Activated T-cell treated with anti-CD3 and anti-CD28 coated beads for 48 hours (primary cell): ENCODE measurements at places on chromosomes 2 and 18.

GRCh38 chr18:55416791-55417190 lies 171.2 kb downstream of the TCF4 start:
- DNase-seq: no peak

DNA sequence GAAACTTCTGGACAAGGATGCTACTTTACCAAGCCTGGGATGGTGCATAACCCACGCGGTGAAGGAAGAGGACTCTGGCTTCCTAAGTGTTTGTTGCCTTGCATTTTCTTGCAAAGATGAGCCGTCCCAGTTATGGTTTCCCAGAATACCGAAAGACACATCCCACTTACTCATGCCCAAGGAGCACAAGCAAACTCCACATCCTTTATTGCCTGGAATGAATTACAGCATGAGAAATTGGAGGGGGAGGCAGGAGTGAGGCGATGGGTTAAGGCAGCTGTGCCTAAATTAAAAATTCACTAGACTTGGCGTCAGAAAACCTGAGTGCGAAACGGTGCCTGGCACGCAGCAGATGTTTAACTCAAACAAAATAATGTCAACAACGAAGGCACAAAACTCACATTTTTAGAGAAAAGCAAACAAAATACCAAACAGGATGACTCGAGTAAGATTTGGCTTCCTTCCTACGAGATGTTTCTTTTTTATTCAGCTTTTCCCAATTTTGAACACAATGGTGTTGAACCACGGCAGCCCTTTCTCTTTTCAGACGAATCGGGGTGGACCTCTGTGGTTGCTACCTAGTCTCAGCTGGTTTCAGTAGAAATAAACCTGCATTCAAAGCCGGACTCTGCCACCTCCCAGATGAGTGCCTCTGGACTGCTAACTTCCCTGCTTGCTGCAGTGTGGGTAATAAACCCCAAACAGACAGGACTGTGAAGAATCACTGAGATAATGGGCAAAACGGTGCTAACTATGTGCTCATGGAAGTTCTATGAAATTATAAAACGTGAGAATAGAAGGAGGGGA lies 100.3 kb upstream of the NCK2 start:
- no peak for DNase-seq

GRCh38 chr2:108942888-108943287 lies 46.1 kb downstream of the EDAR start:
- DNase-seq: no peak

DNA sequence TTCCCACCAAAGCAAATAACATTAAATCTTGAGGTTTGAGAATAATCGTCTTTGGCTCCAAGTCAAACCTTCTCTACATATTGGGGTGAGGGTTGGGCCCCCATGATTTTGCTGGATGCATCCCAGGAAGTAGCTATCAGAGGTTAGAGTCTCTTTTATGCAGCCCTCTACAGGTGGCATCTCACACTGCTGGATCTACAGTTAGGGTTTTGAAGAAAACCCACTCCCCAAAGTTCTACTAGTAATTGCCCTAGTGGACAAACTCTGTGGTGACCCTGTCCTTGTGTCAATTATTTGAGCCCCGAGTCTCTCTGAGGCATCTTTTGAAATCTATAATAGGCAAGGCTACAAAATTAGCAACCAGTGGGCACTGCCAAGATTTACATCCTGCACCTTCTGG lies 15.0 kb upstream of the REG1A start:
- no peak for DNase-seq

DNA sequence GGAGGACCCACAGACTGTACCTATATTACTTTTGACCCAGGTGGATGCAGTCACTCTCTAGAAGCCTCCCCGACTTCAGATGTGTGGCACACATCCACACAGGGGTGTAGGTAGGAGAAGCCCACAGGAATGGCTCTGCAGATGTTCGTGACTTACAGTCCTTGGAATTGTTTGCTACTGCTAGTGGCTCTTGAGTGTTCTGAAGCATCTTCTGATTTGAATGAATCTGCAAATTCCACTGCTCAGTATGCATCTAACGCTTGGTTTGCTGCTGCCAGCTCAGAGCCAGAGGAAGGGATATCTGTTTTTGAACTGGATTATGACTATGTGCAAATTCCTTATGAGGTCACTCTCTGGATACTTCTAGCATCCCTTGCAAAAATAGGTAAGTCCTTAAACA lies 605 bp downstream of the SLC9A4 start:
- DNase-seq: no peak

DNA sequence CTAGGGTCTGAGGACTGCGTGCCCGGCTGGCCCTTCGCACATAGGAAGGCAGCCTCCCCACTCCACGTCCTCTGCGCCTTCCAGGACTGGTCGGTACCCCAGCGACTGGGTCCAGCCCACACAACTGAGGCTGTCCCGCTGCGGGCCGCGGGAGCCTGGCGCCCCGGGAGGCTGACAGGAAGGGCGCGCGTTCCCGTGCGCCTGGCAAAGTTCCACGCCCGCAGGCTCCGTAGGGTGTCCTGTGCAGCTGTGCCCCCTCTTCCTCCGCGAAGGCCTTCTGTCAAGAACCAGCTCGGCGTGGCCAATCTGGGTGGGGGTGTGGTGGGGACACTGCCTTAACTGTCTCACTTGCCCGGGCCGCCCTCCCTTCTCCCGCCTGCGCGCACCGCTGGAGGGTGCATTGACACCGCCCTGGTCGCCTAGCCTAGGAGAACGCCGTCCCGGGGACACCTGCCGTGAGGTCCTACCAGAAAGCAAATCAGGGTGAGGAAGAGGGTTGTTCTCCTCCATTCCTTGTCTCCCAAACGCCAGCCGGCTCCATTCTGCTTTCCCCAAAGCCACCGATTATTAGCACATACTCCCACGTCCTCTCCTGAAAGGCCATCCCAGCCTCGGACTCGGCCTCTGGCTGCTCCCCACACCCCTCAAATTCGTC lies 618 bp upstream of the LYPD1 start:
- no peak for DNase-seq

GRCh38 chr2:29325544-29325943 lies 210.3 kb downstream of the CLIP4 start:
- no peak for DNase-seq

GRCh38 chr2:121567957-121568409 lies 37.3 kb downstream of the RNU4ATAC start:
- no peak for DNase-seq

DNA sequence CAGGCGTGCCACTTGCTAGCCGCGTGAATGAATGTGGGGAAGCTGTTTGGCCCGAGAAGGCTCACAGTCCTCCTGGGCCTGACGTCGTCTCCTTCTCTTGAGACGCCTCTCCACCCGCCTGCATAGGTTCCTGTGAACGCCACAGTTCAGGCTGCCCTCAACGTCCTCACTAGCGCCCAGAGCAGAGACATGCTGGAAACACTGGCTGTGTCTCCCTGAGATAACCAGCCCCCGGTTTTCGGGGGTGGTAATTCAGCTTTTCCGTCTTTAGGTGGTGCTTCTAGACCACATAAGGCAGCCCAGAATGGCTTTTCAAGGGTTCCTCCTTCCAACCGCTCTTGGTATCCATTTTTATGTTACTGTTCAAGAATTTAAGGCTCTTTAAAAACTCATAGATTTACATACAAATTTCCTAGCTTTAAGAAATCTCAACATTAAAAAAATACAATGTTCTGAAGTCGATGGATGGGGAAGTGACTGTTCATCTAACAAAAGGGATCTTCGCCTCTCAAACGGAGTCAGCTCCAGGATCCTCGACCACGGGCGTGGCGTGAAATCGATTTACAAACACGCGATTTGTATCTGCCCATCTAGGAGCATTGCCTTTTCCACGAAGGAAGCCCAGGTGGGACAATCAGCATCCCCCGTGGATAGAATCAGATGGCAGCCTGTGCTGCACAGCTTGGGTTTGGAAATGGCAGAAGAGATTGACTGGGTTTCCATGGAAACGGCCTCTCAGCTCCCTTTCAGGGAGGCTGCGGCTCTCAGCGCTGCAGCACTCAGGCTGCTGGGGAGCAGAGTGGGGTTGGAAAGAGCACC lies 110.6 kb upstream of the PXDN start:
- DNase-seq: peak; percentile 8

DNA sequence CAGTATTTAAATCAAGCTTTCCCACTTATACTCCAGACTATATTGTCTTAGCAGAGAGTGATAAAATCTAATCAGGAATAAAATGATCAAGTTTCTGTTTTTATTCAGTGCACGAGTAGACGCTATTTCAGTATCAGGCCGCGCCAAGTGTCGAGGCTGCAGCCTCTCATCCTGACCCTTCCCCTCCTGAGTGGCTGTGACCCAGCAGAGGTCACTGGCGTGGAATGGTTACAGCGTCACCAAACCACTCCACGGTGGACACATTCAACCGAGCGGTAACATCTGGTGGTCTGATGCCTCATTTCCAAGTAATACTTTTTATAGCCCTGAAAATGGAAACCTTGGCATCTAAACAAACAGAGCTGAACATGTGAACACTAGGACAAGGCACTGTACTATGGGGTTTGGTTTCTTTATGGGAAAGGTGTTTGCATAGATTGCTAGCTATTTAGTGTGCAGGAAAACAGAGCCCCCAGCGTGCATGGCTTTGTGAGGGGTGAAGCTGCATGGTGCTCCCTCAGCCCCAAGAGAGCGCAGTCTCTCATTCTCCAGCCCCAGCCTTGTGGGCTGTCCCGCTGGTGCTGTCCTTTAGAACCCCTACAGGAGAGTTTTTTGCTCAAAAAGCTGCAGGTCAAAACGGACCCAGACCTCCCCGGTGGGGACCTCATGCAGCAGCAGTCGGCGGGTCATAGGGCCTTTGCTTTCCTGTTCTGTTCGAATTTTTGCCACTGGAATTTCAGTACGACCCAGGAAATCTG lies 28.4 kb downstream of the FAM228A start:
- DNase-seq: no peak

DNA sequence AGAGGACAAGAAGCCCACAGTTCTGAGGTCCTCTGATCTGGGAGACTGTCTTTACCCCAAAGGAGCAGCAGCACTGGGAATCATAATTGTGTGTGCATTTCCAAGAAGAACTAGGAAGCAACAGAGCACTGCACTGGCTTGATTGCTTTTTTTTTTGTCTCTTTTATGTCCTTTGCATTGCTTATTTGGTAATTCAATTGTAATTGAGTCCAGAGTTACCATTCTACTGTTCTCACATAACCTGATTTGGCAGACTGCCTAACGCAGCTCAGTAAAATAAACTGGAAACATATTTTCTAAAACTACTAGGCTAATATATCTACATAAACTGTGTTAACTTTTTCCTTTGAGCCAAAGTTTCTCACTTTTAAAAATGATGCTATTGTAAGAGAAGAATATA lies 190.3 kb upstream of the SLC8A1 start:
- DNase-seq: no peak

GRCh38 chr18:57655740-57656139 lies 34.1 kb upstream of the NARS1 start:
- no peak for DNase-seq

DNA sequence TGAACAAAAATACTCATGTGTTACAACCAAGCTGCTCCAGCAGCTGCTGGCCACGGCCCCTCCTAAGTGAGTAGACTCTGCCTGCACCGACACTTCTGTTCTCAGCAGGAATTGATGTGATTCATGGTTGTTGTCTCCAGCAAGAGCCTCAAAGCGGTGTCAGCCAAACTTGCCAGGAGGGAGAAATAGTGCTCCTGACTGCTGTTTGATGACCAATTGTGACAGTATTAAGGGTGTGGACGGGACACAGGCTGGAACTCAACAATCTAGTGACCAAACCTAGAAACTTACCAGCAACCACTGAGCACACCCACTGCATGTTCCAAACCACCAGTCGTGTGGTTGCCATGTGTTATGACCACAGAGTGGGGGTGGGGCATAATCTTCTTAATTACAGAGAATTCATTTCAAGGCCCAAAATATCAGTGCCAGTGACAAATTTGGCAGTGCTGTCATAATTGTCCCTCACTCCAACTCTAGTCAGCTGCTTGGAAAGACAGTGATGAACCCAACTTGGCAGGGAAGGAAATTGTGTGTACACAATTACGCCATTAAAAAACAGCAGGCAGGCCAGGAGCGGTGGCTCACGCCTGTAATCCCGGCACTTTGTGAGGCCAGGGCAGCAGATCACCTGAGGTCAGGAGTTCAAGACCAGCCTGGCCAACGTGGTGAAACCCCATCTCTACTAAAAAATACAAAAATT lies 30.4 kb downstream of the FBLN7 start:
- no peak for DNase-seq

DNA sequence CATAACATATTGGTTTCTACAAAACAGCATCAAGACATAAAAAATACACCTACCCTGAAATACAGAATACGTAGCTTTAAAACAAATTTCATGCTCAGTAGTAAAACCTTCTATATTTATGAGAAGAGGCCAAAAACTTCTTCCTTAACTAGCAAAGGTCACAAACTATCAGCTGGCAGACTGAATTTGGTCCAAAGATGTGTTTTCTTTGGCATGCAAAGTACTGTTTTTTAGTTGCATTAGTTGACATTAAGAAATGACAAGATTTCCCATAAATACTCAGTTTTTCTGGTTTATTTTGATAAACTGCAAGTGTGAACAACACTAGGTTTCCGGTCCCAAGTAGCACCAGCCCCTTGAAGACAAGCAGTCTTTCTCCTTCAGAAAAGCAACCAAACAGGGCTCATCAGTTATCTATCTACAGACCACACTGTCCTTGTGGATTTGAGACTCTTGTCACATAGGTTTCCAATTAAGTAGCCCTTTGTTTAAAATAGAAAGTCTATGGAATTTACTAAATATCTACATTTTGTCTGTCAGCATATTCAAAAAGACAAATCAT lies 35.6 kb downstream of the SLC25A12 start:
- no peak for DNase-seq

DNA sequence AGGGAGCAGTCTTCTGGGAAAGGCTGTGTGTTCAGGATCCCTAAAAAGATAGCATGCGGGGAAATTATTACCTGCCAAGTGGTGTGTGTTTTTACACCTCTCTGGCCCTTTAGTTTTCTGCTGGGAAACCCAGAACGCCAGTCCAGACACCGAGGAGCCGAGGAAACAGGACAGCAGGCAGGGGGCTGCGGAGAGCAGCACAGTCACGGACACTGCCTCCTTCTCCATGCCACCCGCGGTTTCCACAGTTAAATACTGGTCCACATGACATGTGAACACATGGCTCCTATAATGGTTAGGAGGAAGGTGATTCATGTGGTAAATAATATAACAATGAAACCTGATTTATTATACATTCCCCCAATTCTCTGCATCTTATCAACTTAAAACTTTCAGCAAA lies 20.4 kb downstream of the CNOT11 start:
- DNase-seq: no peak

DNA sequence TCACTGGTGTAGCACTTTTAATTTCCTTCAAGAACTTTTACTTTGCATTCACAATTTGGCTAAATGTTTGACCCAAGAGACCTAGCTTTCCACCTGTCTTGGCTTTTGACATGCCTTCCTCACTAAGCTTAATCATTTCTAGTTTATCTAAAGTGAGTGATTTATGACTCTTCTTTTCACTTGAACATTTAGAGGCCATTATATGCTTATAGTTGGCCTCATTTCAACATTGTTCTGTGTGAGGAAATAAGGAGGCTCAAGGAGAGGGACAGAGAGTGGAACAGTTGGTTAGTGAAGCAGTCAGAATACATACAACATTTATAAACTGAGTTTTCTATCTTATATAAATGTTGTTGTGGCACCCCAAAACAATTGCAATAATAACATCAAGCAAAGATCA lies 489.3 kb upstream of the CDH2 start:
- DNase-seq: no peak
